ENCODE measurements at places on chromosomes 6 and 20.

GRCh38 chr6:142165227-142165626 lies 18.2 kb downstream of the VTA1 start:
- DNase-seq, result no peak

- no peak for DNase-seq
Observed at GRCh38 chr20:46268662-46269061, 39.6 kb downstream of the CDH22 start.

GRCh38 chr6:3081960-3082359 lies 13.7 kb downstream of the RIPK1 start:
- no peak for DNase-seq

DNA sequence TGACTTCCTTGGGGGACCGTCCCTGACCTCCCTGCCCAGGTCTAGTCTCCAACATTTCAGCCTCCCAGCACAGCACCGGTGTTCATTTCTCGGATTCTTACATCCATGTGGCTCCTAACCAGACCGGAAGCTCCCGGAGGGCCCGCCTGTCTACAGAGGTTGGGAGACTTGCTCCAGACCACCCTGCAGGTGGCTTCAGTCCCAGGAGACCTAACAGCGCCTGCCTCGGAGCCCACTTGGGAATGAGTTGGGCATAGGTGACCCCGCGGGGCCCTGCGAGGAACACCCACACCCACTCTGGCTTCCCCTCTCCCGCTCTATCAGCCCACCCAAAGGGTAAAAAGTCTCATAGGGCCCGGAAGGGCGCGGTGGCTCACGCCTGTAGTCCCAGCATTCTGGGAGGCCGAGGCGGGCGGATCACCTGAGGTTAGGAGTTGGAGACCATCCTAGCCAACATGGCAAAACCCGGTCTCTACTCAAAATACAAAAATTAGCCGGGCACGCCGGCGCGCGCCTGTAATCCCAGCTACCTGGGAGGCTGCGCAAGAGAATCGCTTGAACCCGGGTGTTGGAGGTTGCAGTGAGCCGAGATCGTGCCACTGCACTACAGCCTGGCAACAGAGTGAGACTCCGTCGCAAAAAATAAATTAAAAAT lies 5.4 kb downstream of the DPPA5 start:
- no peak for DNase-seq

DNA sequence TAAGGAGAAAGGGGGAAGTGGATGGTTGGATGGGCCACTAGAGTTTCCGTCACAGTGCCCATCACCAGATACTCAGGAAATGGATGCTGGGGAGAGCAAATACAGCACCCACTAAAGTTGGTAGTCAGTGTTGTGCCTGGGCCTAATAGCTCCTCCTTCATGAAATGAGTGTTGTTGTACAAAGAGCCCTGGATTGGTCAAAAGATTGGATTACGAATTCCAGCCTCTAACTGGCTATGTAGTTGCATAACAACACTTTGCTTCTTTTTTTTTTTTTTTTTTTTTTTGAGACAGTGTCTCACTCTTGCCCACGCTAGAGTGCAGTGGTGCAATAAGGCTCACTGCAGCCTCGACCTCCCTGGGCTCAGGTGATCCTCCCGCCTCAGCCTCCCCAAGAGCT lies 27.4 kb downstream of the KCNG1 start:
- no peak for DNase-seq

DNA sequence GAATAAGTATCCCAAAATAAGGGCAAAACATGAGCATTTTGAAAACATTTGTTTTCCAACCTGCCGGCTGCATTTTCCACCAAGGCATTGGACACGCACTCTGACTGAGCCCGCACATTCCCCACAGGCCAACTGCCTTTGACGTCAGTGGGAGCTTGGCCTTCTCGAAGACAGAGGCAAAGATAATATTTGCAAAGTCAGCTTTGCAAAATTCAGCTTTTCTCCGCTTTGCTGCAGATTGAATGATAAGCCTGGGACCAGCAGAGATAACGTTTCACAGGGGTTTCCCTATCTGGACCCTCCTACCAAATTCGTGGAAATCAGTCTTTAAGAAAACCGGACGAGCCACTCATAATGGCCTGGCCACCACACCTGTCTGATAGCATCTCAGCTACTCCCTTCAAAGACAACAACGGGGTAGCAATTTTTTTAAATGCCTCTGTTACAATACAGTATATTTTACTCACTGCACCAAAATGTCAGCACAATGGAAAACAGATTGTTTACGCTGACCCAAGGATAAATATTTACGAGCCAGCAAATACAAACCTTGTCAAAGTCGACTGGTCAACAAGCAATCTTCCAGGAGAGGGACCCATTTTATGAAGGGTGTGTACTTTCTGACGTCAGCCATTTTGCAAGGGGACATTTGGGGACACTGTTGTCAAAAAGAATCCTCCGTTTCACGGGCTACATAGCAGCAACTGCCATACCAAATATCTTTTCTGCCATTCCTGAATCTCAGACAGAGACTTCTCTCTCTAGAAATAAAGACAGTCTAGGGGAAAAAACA lies 100.5 kb downstream of the TFAP2A start:
- no peak for DNase-seq

GRCh38 chr6:47724300-47724699 lies 25.9 kb downstream of the ADGRF4 start:
- DNase-seq, result no peak

Data from SK-N-DZ (cell line).